Stimulated activated CD4-positive, alpha-beta T cell treated with anti-CD3 and anti-CD28 coated beads, Interleukin-15, amount 100 ng/mL, for 24 hours (primary cell): ENCODE measurements at places on chromosomes 5 and 9.
A peak's percentile ranks its signal among the peaks of the same experiment; 100 is the strongest.

DNA sequence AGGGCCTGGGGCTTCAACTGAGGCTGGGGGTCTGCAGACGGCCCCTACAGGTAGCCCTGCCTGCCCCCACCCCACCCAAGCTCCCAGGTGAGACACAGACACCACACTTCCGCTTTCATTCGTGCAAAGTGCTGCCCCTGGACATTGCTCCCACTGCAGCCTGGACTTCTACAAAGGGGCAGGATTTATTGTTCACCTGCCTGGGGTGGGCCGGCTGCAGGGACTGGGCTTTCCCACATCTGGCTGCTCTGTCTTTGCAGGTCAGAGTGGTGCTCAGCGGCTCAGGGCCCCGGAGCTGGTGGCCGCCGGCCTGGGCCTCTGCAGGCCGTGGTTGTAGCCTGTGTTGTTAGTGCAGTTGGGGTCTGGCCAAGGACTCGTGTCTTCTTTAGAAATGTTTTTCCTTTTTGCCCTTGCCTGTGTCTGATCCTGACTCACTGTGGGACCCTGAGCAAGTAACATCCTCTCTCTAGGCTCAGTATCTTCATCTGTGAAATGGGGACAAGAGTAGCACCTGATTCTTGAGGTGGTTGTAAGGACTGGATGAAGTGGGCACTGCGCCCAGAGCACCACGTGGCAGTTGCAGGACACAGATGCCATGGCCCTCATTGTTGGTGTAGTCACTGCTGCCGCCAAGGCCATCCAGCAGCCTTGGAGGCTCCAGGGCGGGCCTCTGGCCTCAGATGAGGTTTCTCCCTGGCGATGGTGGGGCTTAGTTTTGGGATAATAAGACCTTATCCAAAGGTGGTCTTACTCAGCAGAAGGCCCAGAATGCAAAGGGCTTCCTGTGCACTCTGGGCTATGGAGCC is 143.9 kb downstream of the CACNA1B start:
- DNase-seq, result no peak

GRCh38 chr9:2657427-2657826 is 35.8 kb downstream of the VLDLR start:
- peak; percentile 11 for DNase-seq

GRCh38 chr5:55535199-55535905 is 588 bp upstream of the PLPP1 start:
- DNase-seq, result no peak

DNA sequence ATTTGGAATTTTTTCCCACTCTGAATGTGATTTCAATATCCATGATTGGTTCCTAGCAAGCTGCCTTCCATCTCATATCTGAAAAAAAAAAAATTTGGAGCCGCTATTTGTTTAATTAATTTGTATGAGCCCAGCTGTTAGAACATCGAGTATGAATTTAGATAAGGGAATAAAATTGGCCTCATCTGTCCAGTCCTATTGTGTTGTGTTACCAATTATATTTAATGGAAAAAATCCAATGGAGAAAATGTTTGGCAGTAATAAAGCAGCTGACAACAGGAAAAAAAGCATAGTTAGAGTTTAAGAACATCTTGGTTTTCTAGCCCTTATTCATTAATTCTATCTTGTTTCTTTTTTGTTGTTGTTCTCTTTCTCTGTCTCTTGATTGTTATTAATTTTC is 735.6 kb upstream of the RIOK2 start:
- no peak for DNase-seq

DNA sequence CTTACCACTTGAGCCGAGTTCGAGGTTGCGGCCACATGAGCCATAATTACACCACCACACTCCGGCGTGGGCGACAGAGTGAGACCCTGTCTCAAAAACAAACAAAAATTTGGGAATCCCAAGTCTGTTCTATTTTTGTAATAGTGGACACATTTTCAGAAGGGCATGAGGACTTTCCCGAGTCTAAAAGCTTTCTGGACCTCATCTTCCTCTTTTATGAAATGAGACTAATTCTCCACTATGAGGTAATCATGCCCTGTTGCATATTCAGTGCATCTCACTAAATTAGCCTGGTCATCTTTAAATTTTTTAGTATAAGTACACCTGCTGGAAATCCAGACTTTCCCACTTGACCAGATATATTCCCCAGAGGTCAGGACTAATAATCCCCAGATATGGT is 55.7 kb downstream of the GGTA1 start:
- DNase-seq, result no peak

DNA sequence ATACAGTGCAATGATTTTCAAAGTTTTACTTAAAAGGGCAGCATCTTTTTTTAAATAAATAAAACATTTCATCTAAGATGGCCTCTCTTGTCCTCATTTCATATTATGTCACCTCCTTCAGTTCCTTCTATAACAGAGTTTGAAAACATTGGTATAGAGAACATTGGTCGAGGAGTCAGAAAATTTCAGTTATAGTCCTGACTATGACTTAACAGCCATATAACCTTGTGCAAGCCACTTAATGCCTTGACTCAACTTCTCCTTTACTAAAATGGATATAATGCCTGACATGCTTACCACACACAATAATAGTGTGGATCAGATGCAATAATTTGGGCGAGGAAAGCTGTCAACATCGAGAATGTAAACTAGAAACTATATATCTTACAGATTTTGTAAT is 22.6 kb downstream of the SSBP2 start:
- DNase-seq, result no peak

DNA sequence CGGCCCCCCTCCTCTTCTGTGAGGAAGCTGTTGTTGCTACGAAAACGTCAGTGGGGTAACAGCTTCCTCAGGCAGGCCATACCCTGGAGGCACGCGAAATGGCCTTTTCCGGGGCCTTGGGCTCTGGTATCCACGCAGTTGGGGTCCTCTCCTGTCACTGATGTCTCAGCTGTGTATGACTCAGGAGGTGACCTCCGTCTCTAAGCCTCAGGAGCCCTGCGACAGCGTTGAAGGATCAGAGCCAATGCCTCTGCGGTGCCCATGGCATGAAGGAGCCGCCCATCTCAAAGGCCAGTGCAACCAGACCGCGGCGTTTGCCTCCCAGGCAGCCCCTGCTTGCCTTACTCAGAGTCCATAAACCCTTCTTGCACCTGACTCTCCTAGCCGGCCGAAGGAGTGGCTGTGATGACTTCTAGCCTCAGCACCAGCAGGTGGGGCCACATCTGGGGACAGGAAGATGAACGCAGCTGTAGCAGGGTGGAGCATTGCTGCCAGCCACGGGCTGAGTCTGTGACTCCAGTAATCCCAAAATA is 1.0 kb upstream of the MXD3 start:
- DNase-seq, result peak; percentile 73

DNA sequence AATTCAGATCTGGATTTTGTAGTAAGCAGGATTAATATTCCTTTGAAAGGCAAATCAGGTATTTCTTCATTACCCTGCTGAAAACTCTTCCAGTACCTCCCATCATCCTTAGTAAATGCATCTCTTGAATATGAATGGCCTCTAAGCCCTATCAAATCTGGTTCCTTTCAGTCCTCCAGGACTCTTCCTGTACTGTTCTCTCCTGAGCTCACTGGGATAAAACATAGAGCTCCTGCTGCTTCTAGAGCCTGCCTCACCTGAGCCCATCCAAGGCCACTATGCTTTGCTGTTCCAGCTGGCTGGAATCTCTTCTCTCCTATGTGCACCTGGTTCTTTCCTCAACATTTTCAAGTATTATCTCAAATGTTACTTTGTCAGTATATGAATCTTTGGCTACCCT is 803.3 kb upstream of the CTNND2 start:
- no peak for DNase-seq

DNA sequence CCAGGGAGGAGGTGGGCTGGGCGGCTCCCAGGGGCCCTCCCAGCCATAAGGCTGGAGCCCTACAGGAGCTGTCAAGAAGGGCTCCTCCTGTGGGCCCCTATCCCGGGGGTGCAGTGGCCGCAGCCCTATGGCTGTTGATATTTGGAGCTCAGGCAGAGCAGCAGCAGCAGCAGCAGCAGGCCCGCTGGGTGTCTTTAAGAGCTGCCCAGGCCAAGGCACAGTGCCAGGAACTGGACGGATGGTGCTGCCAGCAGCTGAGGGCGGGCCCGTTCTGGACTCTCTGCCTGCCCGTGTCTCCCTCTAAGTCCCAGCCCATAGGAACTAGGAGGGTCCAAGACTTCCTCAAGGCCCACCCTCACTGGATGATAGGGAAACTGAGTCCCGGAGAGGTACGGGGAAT is 3.6 kb downstream of the AK1 start:
- no peak for DNase-seq

DNA sequence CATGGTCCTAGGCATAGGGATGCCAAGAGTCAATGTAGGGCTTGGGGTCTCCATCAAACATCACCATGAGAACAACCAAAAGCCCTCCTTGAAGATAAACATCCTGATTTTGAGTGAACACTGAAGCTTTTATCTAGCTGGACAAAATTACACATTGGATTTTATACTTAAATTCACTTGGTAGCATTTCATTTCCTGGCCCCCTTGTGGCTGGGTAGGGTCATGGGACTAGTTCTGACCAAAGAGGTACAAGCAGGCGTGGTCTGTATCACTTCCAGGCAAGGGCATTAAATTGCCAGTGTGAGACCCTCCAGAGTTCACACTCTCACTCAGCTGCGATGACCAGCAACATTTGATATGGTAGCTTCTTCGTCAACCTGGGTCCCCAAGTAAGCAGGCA is 320.3 kb downstream of the ACTL7B start:
- no peak for DNase-seq

GRCh38 chr9:125910286-125910685 is 163.1 kb downstream of the PBX3 start:
- no peak for DNase-seq

DNA sequence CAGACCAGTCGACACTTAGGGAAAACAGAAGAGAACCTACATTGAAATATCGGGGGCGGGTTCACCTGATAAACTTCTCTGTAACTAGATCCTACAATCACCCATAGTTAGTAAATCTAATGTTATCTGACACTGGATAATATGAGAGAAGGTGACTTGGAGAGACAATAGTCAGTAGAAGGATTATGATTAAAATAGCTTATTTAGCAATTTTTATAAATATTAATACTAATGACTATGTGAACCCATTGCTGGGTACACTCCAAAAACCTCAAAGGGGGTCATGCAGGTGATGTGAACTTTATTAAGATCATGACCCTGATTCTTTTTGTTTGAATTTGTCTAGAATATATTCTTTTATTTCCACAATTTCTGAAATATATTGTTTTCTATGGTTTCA is 164.1 kb upstream of the CCNH start:
- DNase-seq, result no peak

DNA sequence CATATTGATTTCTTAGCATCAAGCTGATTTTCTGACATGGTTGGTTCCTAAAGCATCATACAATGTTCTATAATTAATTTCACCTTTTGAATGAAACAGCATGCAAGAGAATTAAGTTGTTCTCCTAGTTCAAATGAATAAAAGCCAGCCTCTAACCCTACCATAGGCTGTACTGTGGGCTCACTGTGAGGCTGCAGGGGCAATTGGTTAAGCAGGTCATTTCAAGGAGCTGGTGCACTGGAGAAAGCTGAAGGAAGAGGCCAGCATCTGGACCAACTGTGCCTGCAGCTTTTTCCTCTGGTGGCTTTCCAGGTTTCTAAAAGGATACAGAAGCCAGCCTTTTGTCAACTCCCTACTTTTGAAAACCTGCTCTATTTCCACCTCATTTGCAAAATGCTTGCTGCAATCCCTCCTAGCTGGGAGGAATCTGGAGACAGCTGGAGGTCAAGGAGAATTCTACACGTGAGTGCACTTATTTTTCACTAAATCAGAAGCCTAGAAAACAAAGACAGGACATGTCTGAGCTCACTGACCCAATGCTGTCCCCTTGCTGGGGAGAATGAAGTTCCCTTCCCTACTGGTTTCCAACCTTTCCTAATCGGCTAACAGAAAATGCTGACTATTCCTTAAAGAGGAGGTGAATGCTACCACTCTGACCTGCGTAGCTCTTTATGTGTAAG is 158.9 kb downstream of the APBA1 start:
- DNase-seq, result no peak

DNA sequence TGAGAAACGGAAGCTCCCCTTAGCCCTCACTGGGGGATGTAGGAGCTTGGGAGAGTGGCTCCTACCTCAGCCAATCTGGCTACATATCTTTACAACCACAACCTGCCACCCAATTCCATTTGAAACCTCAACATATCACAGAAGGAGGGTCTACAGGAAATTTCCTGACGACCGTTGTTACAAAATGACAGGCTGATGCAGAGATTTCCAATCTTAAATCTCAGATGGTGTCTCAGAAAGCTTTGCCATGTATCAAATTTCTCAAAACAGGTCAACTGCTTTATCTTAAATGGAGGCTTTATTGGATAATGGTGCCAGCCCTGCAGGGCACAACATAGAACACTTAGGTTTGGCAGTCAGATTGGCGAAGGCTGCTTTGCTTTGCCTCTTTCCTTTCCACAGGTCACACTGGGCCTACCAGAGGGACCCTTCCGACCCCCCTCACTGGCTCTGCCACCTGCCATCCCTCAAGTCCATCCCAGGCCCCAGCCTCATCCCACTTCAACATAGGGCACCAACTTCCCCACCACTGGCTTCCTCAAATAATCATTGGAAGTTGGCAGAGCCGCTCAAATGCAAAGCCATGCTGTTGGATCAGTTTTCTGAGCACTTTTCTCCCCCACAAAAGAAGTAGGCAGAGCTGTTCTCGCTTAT is 11.1 kb upstream of the SPATA31E1 start:
- DNase-seq, result no peak

DNA sequence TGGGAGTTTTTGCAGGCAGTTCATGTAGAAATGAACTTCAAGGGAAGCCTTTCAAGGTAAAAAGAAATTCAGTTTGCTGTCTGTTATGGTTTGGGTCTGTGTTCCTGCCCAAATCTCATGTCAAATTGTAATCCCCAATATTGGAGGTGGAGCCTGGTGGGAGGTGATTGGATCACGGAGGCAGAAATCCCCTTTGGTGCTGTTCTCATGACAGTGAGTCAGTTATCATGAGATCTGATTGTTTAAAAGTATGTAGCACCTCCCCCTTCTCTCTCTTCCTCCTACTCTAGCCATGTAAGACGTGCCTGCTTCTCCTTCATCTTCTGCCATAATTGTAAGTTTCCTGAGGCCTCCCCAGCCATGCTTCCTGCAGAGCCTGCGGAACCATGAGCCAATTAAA is 341.4 kb downstream of the ARHGEF28 start:
- no peak for DNase-seq

DNA sequence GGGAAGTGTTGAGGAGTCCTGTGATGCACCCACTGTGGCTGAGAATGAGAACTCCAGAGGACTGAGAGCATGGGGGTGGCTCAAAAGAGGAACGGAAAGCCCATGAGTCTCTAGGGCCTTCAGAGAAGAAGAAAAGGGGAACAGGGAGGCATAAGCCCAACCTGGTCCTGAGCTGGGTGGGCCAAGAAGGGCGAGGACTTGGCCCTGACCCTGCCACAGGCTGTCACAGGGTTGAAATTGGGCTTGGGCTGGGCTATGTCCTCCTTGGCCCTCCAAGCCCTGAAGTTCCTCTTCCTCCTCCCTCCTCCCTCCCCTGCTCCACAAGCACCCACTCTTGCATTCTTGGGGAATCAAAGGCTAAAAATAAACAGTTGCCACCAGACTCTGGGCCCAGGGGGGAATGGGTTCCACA is 49.3 kb upstream of the PPARGC1B start:
- no peak for DNase-seq

- no peak for DNase-seq
Observed at GRCh38 chr9:33942471-33943083, 106.1 kb downstream of the UBAP2 start.

GRCh38 chr9:36836486-36836885 is 197.6 kb downstream of the PAX5 start:
- no peak for DNase-seq

- peak; percentile 4 for DNase-seq
Observed at GRCh38 chr9:80086822-80087345, 515.1 kb downstream of the TLE4 start.

GRCh38 chr5:149168276-149168906 is 27.1 kb downstream of the ABLIM3 start:
- DNase-seq, result no peak
